Activated effector memory CD4-positive, alpha-beta T cell treated with Interleukin-2 at 50 U/mL for 16 hours (primary cell): ENCODE measurements at places on chromosomes 13 and 19.

GRCh38 chr13:29496241-29496712 lies 99.2 kb downstream of the SLC7A1 start:
- no peak for DNase-seq

DNA sequence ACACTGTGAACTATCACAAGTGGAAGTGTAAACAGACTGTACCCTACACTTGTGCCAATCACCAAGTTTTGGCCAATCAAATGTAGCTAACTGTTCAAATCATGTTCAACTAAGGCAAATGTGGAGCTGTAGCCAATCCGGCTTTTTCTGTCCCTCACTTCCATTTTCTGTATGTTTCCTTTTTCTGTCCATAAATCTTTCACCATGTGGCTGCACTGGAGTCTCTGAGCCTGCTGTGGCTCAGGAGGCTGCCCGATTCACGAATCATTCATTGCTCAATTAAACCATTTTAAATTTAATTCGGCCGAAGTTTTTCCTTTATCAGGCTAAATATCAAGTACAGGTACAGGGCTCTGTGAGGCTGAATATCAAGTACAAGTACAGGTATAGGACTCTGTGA lies 216.5 kb downstream of the RFC3 start:
- DNase-seq, result no peak

DNA sequence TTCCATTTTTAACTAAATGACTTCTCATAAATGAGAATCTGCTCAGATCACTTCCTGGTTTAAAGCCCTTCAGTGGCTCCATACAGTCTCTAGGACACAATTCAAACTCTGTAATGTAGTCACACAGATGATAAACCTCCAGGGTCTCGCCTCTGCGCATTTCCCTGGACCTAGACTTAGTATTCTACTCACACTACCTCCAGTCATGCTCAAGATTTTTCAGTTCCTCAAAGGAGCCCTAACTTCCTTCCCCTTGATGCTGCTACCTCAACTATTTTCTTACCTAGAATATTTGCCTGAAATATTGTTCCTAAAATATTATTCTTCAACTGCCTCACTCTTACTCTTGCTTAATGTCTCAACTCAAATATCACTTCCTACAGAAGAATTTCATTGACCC lies 86.7 kb upstream of the TPP2 start:
- no peak for DNase-seq

DNA sequence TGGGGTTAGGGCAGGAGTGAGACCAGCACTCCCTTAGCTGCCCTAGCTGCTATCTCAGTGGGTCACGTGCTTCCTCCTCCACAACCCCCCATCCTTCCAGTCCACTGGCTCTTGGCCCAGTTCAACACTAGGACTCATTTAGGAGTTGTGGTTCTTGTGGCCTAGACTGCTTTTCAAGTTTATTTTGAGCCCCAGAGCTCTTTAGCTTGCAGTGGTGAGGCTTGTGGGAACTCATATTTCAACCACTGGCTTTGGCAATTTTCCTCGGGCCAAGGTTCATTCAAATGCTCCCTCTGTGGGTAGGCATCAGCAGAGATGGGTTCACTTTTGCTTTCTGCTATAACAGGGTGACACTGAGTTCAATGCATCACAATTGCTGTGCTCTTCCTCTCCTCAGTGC lies 436.2 kb upstream of the SLITRK5 start:
- DNase-seq, result no peak

- DNase-seq, result no peak
These were observed 226.7 kb downstream of the RFC3 start for GRCh38 chr13:34044660-34045080.

DNA sequence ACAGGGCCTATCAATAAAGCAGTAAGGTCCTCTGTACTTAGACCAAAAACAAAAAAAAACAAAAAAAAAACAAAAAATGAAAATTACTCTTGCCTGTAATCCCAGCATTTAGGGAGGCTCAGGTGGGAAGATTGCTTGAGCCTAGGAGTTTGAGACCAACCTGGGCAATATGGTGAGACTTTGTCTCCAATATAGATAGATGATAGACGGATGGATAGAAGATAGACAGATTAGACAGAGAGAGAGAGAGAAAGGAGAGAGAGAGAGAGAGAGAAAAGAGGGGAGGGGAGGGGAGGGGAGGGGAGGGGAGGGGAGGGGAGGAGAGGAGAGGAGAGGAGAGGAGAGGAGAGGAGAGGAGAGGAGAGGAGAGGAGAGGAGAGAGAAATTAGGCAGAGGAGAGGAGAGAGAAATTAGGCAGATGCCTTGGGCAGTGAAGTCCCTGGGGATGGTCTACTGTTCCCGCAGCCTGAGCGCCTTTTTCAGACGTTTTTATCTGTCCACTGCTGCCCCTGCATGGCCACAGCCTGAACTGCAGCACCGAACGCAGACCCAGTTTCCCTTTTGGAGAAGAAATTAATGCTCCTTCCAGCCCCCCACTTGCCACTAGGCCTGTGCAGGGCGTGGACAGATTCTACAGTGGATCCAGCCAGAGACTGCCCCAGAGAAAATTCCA lies 9.8 kb upstream of the ZNF627 start:
- DNase-seq, result peak; percentile 59

GRCh38 chr19:13997631-13997962 lies 8.5 kb downstream of the RFX1 start:
- DNase-seq, result no peak

DNA sequence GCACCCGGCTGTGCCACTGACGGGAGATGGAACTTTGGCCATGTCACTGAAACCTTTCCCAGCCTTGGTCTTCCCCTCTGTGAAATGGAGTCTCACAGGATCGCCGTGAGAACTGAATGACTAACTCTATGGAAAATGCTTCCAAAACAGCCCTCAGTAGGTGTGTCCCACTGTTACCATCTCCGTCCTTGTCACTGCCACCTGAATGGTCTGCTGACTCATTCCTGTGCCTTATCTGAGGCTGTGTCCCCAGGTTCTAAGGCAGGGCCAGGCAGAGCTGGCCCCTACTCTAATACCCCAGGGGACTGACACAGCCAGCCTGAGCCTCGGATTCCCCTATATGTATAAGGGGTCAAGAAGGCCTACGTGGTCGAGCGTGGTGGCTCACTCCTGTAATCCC lies 4.5 kb downstream of the CDC37 start:
- no peak for DNase-seq
